ENCODE measurements at places on chromosomes 16 and 17. TPM values are rescaled to one million over a fixed set of nuclear protein-coding genes. Genes with fewer than 3 reads are reported as not detected.

GRB7 gene
- total RNA-seq, result 0.29 TPM

SLC2A4 gene
- 8.1 TPM for total RNA-seq

CRHR1 gene
- not detected for total RNA-seq

MEOX1 gene
- 25.3 TPM for total RNA-seq

GPR179 gene
- total RNA-seq, result not detected

NAGPA gene
- 12.1 TPM for total RNA-seq

PRAC1 gene
- not detected for total RNA-seq

FA2H gene
- not detected for total RNA-seq

ACSM2A gene
- not detected for total RNA-seq

RGS11 gene
- total RNA-seq, result 21.4 TPM

CSH1 gene
- not detected for total RNA-seq

OTOP3 gene
- not detected for total RNA-seq

SPATA33 gene
- 4.6 TPM for total RNA-seq

ZP2 gene
- not detected for total RNA-seq

CDRT4 gene
- 2.8 TPM for total RNA-seq

CHST5 gene
- total RNA-seq, result not detected

SEPTIN12 gene
- not detected for total RNA-seq

PLA2G10 gene
- not detected for total RNA-seq

SHISA6 gene
- total RNA-seq, result 1.2 TPM

SMIM5 gene
- 0.42 TPM for total RNA-seq

TOX3 gene
- total RNA-seq, result not detected

CACNG5 gene
- not detected for total RNA-seq

MRPL10 gene
- total RNA-seq, result 33.5 TPM

CLDN7 gene
- 5.6 TPM for total RNA-seq

DRC7 gene
- total RNA-seq, result not detected

SPSB3 gene
- total RNA-seq, result 28.8 TPM

NPB gene
- not detected for total RNA-seq

SCIMP gene
- 7.6 TPM for total RNA-seq

TMEM100 gene
- total RNA-seq, result 36.8 TPM

SP6 gene
- 1.9 TPM for total RNA-seq

KRTAP4-9 gene
- total RNA-seq, result not detected

GAST gene
- not detected for total RNA-seq

CES1 gene
- 401 TPM for total RNA-seq

FOXN1 gene
- total RNA-seq, result not detected

FAM222B gene
- 32.0 TPM for total RNA-seq

FNDC8 gene
- total RNA-seq, result not detected

TBC1D26 gene
- not detected for total RNA-seq

ARHGAP23 gene
- total RNA-seq, result 63.4 TPM

MYH2 gene
- not detected for total RNA-seq

TNS4 gene
- total RNA-seq, result 0.16 TPM

MEIOC gene
- not detected for total RNA-seq

ZACN gene
- not detected for total RNA-seq

ZNF597 gene
- total RNA-seq, result 2.4 TPM

CCL3 gene
- 33.7 TPM for total RNA-seq

KRT25 gene
- not detected for total RNA-seq

CCL2 gene
- 276 TPM for total RNA-seq

VTN gene
- total RNA-seq, result 2.1 TPM

KRTAP4-4 gene
- not detected for total RNA-seq

FBXO39 gene
- 0.90 TPM for total RNA-seq

Data from mesenteric fat pad (tissue), 1 donor.